AG08396 (cell line): ENCODE measurements at places on chromosomes 5 and 9.

DNA sequence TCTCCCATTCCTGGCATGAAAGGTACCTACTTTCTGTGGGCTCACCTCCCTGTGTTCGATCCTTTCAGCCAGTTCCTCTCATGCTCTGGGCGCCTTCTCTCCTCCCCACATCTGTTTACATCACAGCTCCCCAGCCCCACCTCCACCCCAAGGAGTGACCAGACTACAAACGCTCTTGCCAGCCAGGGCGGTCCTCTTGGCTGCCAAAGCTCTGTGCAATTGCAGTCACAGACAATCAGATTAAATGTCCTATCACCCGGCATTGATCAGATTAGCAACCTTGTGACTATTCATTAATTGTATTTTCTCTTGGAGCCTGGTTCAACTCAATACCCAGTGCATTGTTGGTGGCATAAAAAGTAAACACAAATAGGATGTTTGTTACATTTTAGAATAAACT, 211.2 kb upstream of the TBCA start:
- DNase-seq, result no peak

- DNase-seq, result peak; percentile 43
Measured at GRCh38 chr9:4987961-4988421, 2.9 kb downstream of the JAK2 start.

DNA sequence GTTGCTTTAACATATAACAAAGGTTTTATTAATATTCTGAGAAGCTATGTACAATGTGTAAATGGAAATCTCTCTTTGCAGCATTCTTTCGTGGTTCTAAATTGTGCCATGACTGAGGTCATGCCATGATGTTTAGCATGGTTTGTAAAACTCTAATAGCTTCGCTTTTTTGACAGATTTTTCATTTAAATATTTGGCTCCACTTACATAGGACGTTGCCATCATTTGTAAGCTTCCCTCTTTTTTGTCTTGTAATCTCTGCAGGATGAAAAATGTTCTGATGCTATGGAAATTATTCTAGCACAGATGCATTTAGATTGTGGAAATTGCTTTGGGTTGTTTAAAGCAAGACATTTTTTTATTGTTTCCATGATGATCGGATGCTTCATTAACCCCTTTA, 1054.8 kb downstream of the MAT2B start:
- DNase-seq, result no peak

DNA sequence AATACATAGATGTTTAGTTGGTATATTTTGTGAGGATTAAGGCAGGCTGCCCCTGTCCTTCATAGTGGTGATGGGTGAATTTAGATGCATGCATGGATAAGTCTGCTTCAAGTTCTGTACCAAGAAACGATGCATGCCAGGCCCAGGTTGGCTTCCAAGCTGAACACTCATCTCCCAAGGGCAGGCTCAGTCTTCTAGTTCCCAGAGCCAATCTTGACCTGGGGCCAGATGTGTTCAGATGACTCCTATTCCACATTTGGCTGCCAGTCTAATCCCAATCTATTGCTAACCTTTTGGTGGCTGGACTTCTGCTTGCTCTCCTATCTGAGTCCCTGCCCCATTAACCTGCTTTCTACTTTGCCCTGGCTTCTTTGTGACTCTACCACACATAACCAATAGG, 18.5 kb upstream of the SNAPC3 start:
- no peak for DNase-seq

DNA sequence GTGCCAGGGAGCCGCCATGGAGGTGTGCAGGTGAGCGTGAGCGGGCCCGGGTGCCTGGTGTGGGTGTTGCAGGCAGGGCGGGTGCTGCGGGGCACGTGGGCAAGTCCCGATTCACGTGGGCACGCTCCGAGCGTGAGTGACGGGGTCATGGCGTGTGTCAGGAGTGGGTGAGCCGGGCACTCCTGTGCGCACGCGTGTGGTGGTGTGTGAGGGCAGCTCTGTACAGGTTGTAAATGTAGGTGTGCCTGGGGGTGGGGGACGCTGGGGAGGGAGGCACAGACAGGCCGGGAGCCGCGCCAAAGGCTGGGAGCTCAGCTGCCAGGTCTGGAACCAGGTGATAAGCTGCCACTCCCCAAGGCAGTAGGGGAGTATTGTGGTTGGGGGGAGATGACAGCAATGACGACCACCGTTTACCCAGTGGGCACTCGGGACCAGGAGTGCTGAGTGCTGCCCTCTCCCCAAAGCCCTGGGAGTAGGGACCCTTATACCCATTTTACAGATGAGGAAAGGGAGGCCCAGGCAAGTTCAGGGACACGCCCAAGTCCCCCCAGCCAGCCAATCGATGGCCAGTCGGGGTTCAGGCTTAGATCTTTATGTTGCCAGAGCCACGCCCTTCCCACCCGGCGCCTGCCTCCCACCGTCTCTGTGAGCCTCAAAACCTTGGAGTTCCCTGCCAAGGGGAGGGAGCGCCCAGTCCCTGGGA, 9.6 kb downstream of the NCS1 start:
- no peak for DNase-seq
